CD4-positive, alpha-beta T cell (primary cell): ENCODE measurements at places on chromosomes 6 and 20. TPM values are rescaled to one million over a fixed set of nuclear protein-coding genes. Genes with fewer than 3 reads are reported as not detected.

DNA sequence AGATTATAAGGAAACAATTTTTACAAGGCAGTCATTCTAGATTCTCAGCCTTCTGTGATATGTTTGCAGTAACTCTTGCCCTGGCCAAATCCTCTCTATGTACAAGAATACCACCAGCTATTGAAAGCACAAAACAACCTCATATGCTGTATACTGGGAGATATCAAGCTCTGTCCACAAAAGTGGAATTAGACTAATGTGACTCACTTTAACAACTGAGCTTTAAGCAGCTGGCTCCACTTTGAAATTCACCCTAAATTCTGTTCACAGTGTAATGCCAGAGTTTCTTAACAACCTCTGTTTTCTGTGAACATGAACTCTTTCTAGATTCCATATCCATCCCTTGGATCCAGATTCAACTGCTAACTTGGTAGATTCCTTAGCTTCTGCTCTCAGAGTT, 47.6 kb downstream of the CHD6 start:
- no peak overlapping the region for H3K27ac ChIP-seq
- H3K36me3 ChIP-seq = no peaks in the 10 kb centered on the region
- peaks cover 25% of the 10 kb centered on the region for H3K4me1 ChIP-seq
- H3K4me3 ChIP-seq = no peak overlapping the region
- DNase-seq = no peak
- no peaks in the 10 kb centered on the region for H3K27me3 ChIP-seq

- H3K27me3 ChIP-seq = no peaks in the 10 kb centered on the region
- H3K27ac ChIP-seq = no peak overlapping the region
- H3K4me1 ChIP-seq = no peaks in the 10 kb centered on the region
- H3K36me3 ChIP-seq = no peaks in the 10 kb centered on the region
- no peak for DNase-seq
Measured at GRCh38 chr6:22357724-22358189, 60.9 kb upstream of the PRL start.

- H3K36me3 ChIP-seq = peaks cover 9% of the 10 kb centered on the region
- H3K27me3 ChIP-seq = no peaks in the 10 kb centered on the region
- no peak for DNase-seq
- H3K4me1 ChIP-seq = no peaks in the 10 kb centered on the region
Measured at GRCh38 chr6:158314737-158315136, 2.5 kb downstream of the TULP4 start.

DNA sequence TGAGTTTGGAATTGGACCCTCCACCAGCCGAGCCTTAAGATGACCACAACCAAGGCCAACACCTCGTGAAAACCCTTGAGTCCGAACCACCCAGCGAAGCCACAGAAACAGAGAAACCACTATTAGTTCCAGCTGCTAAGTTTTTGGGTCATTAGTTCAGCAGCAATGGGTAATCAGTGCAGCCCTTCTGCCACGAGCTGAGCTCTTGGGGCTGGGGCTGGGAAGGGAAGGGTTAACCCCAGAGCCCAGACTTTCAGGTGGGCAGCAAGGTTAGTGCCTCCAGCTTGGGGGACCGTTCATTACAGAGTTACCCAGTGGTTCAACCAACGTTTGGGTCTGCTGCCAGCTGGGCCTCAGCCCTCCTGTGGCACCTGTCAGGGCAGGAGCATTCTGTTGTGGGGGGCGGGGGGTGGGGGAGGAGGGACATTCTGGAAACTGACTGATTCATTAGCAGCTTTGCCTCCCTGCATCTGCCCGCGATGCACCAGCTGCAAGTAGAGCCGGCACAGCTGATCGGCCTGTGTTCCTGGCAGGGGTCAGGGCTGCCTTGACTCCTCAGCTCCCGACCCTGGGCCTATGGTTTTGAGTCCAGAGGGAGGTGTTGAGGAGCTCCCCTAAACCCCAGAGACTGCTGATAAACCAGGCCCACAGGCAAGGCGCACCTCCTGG, 52.7 kb downstream of the TGM2 start:
- H3K4me1 ChIP-seq = no peaks in the 10 kb centered on the region
- H3K36me3 ChIP-seq = no peaks in the 10 kb centered on the region
- no peak overlapping the region for H3K4me3 ChIP-seq
- DNase-seq = no peak

DNA sequence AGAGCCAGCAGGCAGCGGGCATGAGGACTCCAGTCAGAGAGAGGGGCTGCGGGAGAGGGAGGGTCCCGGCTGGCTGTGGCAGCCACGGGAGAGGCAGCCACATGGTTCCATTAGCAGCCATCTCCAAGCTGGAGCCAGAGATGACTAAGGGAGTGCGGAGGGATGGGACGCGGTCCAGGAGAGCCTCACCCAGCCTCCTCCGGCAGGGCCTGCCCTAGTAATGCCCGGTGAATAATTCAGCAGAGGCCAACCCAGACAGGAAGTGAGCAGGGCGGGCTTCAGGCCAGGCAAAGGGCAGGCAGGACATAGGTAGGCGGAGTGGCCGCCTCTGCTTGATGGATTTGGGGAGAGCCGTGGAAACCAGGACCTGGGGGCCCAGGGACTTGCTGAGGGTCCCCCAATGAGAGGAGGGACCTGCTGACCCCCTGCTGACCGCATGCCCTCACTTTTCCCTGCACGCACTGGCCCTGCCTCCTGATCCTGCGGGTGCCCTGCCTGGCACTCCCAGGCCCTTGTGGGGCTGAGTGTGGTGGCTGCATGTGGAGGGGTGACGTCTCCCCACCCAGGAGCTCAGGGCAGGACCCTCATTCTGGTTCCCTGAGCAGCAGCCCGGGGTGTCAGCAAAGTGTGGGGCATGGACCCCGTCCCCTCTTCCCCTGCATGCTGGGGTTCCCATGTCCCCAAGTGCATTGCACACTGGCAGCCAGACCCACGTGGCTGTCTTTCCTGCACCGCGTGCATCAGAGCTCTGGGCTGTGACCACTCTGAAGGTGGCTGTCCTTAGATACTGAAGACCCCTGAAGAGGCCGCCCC, 51.8 kb upstream of the SLCO4A1 start:
- no peaks in the 10 kb centered on the region for H3K4me1 ChIP-seq
- no peak for DNase-seq
- peaks cover 37% of the 10 kb centered on the region for H3K27me3 ChIP-seq
- H3K36me3 ChIP-seq = no peaks in the 10 kb centered on the region

DNA sequence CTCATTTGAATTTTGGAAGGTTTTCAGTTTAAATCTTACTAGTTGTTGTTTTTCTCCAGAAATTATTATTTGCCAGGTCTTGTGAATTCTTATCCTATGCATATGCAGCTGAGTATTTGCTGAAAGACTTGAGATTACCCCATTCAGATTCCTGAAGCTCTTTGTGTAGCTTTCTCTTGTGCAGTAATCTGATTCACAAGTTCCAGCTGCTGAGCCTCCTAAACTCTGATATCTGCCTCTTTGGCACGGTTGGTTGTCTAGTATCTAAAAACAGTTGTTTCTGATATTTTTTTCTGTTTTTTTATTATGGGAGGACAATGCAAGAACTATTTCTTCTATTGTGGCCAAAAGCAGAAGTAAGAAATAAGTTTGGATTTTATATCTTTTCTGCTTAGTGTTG, 863.9 kb upstream of the MANEA start:
- H3K27me3 ChIP-seq = no peaks in the 10 kb centered on the region
- no peaks in the 10 kb centered on the region for H3K4me1 ChIP-seq
- H3K27ac ChIP-seq = no peak overlapping the region
- H3K36me3 ChIP-seq = no peaks in the 10 kb centered on the region
- no peak overlapping the region for H3K4me3 ChIP-seq

The C4A gene
- 4.2 TPM for total RNA-seq
